ENCODE measurements at places on chromosomes 6 and 20.
A peak's percentile ranks its signal among the peaks of the same experiment; 100 is the strongest.

DNA sequence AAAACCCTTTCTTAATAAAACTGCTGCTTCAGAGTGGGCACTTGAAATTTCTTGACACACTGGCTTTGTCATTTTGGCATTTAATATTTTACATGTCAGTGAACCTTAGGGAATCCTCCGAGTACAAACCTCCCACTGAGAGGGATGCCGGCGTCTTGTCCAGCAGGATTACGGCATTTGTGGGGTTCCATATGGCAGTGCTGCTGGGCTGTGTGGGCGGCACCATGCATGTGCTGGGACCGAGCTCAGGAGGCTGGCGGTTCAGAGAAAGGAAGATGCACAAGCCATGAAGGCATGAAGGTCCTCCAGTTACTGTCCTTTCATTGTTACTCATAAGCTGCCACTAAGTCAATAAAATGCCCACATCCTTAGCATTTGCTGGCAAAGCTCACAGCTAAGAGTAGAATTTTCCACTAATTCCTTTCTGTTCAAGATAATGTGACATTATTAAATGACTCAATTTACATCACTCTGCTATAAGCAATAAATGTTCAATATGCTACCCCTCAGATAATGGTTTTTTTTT, 61.4 kb downstream of the LY86 start:
- DNase-seq, result no peak

- DNase-seq, result peak; percentile 17
Measured at GRCh38 chr6:36962874-36963273, 8.3 kb downstream of the PI16 start.

- DNase-seq, result peak; percentile 42
Measured at GRCh38 chr6:149499066-149499465, 14.3 kb upstream of the ZC3H12D start.

DNA sequence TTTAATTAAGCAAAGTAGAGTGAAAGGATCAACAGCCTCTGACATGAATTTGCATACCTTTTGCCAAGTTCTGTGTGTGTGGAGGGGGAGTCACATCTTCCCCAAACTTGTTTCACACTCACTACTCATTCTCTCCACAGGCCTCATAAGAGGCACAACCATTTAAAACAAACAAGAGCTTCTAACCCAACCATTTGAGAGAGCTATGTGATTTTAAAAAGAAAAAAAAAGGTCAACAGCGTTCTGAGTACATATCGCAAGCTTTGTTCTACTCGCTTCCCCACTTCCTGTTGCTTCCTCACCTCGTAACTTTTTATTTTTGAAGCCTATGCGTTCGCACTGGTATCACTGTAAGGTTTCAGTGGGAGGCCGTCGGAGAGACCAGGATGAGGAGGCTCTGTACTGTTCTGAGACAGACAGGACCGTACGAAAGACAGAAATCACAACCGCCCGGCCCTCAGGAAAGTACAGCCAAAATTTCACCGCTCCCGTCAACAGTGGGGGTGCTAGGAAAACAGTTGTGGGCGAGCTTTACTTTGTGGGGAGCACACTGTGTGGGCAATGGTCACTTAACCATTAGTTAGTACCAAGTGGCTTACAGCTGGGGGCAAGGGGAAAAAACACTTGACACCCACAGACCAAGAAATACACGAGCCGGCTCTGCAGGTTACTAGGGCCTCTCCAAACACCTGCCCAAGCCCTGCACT, 61.3 kb downstream of the TRERF1 start:
- no peak for DNase-seq

DNA sequence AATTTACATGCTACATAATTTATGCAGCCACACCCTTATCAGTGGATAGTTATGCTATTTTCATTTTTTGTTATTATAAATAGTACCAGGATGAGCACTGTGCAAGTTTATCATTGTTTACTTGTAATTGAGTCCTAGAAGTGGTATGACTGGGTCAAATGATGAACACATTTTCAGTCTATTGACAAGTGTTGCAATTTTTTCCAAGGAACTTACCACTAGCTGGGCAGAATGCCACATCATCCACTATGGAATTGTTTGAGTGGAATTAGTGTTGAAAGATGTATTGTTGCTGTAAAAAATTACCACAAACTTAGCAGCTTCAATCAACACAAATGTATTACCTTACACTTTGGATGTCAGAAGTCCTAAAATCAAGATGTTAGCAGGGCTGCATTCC, 38.1 kb upstream of the OPN5 start:
- no peak for DNase-seq

GRCh38 chr6:157642736-157643135, 180.3 kb upstream of the SNX9 start:
- no peak for DNase-seq

GRCh38 chr6:142294679-142295078, 7.1 kb upstream of the ADGRG6 start:
- peak; percentile 16 for DNase-seq

DNA sequence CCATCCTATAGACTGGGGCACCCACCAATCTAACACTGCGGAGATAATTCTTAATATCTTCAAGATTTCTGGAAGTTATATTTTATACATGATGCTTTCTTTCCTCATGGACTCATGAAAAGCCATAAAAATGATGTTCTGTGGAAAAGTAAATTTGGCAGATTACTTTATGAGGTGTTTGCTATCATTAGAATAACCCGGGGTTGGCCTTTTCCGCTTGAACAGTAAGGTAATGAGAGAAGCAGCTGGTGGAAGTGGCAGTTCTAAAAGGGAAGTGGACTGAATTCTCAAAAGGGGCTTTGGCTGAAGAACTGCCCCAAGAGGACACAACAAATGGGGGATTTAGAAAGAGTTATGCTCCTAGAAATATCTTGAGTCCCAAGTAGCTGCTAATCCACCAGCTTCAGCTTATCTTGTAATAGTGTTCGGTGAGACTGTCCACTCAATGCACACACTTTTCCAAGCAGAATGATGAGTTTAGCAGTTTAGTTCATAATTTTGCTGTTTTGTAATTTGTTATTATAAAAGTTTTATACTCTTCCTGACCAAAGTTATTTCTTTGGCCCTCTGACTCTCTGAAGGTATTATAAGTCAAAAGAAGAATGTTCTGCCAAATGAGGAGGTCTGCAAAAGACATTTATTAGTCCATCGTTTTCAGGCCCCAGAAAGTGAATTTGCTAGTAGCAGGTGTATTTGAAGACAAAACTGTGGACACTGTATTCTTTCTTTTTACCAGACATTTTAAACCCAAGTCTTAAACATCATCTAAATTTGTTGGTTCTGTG, 2.9 kb downstream of the ISM1 start:
- DNase-seq, result no peak

DNA sequence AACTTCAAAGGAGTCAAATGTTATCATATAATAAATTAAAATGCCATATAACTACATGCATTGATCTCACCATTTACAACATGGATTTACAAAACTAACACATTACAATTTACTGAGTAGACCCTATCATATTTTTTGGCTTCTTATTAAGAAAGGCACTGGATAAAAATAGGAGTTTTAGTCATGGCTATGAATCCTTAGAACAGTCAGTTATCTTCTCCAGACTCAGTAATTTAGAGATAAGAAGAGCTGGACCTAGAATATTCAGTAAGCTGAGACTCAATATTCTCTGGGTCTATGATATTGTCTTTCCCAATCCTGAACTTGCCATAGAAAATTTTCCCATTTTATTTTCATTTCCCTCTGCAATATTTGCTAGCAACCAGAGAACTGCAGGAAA, 62.3 kb downstream of the ME1 start:
- no peak for DNase-seq

DNA sequence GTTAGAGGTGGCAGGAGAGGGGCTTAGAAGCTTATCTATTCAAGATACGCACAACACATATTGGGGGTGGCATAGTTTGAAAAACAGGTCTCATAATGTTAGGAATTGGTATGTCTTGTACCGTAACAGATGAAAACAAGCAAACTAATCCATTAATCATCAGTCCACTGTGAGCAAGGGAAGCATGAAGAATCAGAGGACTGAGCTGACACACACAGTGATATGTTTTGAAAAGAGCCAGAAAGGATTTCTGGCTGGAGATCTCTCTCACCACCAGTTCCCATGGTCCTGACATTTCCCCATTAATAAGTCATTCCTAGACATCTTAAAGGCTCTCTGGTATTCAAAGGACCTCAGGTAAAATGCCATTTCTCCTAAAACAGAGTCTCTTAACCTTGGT, 158.8 kb upstream of the PHACTR1 start:
- DNase-seq, result no peak

DNA sequence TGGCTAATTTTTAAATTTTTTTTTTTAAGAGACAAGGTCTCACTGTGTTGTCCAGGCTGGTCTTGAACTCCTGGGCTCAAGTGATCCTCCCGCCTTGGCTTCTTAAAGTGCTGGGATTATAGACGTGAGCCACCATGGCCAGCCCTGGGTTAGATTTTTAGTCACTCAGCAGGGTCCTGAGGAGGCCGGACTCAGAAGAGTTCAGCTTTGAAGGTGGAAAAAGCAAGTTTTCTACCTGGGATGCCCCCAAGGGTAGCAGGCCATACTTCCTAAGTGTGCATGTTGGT, 44.2 kb downstream of the FGD2 start:
- no peak for DNase-seq

- DNase-seq, result no peak
Measured at GRCh38 chr6:20084411-20084810, 127.9 kb downstream of the MBOAT1 start.

DNA sequence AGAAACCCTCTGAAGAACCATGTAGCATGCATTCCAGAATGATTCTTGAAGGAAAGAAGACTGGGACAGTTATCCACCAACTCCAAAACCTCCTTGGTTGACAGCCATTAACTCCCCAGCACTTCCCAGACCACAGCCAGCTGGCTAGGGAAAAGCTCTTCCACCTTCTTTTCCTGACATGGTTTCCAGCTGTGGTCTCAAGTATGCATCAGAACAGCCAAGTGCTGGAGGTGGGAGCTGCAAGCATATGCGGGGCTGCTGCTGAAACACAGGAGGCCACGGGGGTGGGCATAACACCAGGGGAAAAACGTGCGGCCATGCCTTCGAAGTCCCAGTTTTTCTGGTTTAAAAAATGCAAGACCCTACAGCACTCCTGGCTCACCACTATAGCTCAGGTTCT, 108.0 kb upstream of the FAM184A start:
- no peak for DNase-seq

DNA sequence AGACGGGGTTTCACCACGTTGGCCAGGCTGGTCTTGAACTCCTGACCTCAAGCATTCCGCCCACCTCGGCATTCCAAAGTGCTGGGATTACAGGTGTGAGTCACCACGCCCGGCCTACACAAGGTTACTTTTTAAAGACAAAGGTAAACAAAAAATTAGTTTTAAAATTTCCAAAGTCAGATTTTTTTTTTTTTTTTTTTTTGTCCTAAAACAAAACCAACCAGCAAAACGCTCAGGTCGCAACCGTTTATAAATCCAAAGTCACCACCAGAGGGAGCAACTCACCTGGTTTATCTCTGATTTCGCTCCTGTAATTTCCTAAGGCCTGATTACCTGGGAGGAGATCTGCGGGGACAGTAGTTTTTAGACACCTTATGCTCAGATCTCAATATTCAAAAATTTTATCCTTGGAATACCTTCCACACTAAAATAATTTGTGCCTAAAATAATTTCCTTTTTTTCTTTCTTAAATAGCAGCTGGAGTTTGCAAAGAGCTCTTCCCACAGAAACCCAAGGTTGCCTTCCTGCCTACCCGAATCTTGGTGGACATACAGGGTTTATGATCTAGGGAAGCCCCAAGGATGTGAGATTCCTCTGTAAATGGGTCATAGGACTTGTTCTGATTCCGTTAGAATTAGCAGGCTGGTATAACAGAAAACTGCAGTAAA, 19.8 kb upstream of the TREM1 start:
- DNase-seq, result no peak

- DNase-seq, result no peak
Measured at GRCh38 chr6:63352069-63352543, 32.3 kb upstream of the LGSN start.

- DNase-seq, result no peak
Measured at GRCh38 chr6:41160933-41161332, 2.0 kb downstream of the TREM2 start.
